ENCODE measurements at places on chromosomes 5 and 9.

GRCh38 chr5:38413696-38414095 lies 142.8 kb downstream of the LIFR start:
- DNase-seq, result no peak

GRCh38 chr9:137740312-137740711 lies 121.5 kb downstream of the EHMT1 start:
- no peak for DNase-seq

DNA sequence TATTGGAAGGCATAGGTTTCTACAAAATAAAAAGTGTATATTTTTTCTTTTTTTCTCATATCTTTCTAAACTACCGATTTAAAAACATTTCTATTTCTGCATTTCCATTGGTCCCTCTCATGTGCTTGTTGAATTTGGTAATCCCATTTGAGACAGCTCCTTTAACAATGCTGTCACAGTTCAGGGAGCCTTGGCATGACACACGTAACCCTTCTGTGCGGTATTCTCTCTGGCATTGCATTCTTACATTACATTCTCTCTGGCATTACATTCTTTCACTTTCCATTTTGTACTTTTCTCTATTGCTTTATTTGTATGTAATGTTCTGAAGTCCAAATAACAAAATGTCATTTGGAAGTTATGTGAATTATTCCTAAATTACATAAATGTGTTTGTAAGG lies 150.7 kb upstream of the RASGRF2 start:
- no peak for DNase-seq

- peak; percentile 33 for DNase-seq
Measured at GRCh38 chr9:95171001-95171400, 146.5 kb downstream of the FANCC start.

Data from HFF-Myc (cell line).